ENCODE measurements at places on chromosomes 4 and X.

- DNase-seq: no peak
Measured at GRCh38 chrX:49282647-49283011, 13.0 kb downstream of the PPP1R3F start.

DNA sequence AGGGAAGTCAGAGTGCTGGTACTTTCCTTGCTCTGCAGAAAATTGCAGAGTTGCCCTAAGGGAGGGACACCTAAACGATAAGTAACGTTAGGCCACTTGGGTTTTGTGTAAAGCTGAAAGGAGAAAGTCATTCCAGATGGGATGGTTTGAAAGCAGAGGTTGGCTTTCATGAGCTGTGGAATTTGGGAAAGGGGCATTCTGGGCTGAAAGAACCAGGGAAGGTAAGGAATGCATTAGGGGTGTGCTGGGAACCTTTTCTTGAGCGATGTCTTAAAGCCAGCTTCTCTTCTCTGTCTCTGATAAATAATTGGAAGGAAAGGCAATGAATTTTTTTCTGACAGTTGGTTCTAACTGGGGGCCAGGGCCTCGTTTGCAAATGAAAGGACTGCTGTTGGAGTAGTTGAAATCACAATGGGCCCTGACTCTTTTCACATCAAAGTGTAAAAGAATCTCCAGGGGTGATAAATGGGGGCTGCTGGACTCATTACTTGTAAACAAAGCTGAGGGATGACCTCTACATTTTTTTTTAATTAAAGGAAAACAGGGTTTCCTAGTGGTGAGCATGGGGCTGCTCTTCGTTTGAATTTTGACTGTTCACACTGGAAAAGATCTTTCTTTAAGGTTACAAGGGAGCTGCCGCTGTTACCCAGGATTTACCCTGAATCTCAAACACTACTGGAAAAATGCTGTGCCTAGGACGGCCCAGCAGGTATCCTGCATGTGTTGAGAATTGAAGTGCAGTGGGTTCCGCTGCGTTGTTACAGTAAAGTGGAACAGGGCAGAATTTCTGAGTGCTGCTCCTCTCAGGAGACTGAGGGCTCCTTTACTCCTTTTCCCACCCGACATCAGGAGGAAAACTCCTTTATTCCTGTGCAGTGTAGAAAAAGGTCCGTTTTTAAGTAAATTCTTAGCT, 25.0 kb downstream of the AFF1 start:
- no peak for DNase-seq

GRCh38 chr4:89489338-89489771, 181.8 kb upstream of the GPRIN3 start:
- no peak for DNase-seq

- no peak for DNase-seq
Measured at GRCh38 chr4:114780205-114780604, 181.6 kb downstream of the UGT8 start.

GRCh38 chr4:128803783-128804182, 5.7 kb upstream of the JADE1 start:
- DNase-seq: no peak

GRCh38 chr4:147780137-147780777, 48.4 kb downstream of the ARHGAP10 start:
- DNase-seq: no peak

GRCh38 chrX:111831343-111831742, 44.6 kb upstream of the TRPC5OS start:
- DNase-seq: no peak

DNA sequence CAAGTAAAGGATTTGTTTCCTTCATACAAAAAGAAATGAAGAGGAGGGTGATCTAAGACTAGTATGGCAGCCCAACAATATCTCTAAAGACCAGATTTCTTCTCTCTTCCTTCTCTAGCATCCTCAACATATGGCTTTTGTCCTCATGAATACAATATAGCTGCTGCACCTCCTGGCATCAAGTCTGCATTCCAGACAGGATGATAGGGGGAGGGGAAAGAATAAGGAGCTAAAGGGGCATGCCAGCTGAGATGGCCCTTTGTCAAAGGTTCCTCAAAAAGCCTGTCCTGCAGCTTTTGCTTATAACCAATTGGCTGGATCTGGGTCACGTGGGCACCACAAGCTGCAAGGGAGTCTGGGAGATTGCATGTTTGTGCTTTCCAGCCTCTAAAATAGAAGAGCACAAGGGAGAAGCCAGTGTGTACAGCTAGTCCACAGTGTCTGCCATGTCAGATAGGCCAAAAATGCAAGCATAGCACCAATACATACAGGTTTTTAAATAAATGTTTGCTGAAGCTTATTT, 132.6 kb downstream of the BCOR start:
- no peak for DNase-seq

DNA sequence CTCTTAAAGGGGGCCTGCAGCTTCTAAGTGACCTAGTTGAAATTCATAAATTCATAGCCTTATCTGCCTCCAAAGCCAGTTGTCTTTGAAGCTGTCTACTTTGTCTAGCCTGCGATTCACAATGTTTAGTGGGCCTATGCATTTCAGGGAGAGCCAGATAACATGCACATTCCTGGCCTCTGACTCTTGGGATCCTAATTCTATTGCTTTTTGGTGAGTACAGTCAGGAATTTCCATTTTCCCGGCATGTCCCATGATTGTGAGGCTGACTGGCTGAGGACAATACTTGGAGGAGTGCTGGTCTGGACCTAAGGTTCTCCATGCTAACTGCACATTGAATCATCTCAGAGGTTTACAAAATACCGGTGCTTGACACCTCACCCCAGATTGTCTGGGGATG, 155.0 kb downstream of the MSL3 start:
- DNase-seq: no peak

- DNase-seq: no peak
Measured at GRCh38 chr4:27090406-27090805, 229.8 kb downstream of the STIM2 start.

DNA sequence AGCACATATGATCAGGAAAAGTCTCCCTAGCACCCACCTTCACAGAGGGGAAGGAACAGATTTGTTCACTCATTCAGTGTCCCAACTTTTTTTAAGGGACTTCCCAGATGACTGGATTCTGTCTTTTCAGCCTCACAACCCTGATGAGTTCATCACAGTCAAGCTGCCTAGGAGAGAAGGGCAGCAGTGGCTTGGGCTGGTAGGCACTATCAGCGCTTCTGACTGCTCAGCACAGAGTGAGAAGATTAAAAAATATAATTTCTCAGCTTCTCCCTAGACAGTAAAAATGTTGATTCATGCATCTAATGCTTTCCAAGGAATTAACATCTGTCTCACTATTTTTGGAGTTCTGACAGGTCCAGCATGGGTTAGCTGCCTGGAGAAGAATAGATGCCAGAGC, 328.2 kb downstream of the DTHD1 start:
- no peak for DNase-seq

DNA sequence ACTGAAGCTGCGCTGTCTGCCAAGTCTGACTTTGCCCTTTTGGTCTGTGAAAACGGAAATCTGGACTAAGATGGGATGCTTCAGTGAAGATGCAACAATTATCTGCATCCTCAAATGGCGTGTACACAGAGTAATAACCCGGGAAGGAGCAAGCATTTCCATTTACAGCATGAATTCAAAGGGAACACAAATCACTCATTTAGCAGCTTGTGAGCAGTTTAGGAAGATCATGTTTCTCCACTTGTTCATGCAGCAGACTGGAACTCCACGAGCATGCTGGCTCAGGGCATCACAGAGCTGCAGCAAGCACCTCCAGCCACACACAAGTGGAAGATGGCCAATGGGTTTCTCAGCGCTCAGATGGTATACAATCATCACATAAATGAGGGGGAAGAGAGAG, 175.5 kb downstream of the NLGN4X start:
- DNase-seq: no peak

- no peak for DNase-seq
Measured at GRCh38 chrX:10467793-10468192, 152.6 kb downstream of the MID1 start.

DNA sequence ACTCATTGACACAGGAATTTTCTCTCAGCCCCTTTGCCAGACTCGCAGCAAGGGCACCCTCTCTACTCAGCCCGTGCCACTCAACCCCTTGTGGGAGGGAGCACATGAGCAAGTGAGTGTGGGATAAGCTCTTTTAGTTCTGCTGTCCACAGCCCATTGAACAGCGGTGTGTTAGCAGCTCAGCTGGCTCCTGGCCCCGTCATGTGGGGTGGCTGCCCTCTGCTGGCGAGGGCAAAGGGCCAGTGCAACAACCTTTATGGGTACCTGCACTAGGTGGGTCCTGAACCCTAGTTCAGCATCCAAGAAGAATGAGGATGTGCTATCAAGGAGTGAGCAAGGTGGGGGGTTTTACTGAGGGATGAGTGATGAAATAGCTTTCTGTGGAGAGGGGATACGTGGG, 85.0 kb upstream of the ZNF81 start:
- DNase-seq: no peak

DNA sequence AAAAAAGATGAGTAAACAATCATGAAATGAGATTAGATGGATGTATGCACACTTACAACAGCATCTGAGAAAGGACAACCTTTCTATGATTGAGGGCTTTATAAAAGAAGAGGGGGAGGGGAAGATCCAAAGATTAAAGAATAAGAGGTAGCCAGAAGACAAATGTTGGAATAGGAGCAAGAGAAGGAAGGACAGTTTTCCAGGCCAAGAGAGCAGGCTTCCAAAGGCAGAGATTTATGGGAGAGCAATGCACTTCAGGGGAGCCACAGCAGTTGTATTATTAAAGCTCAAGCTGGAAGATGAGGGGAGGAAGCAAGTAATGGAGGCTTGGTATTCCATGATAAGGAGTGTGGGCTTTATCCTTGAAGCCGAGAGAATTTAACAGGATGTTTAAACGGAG, 110.3 kb upstream of the PTPN13 start:
- no peak for DNase-seq

DNA sequence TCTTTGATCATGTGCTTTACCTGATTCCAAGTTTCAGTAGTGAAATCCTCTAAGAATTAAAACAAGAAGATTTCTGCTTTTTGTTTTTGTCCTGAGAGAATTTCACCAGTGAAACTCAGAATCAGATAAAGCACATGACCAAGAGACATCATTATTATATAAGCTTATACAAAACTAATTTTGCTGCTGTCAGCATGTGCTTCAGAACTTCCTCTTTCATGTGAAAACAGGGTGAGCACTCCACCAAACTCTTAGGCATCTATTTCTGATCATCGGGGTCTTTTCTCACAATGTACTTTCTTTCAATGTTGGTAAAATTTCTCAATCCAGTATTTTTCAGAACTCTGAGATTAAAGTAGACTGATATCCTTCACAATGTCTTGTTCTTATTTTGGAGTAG, 152.1 kb downstream of the SLC39A8 start:
- no peak for DNase-seq

- DNase-seq: no peak
Measured at GRCh38 chrX:6266041-6266440, 37.4 kb upstream of the NLGN4X start.

GRCh38 chr4:177778623-177779022, 336.4 kb upstream of the AGA start:
- DNase-seq: no peak

DNA sequence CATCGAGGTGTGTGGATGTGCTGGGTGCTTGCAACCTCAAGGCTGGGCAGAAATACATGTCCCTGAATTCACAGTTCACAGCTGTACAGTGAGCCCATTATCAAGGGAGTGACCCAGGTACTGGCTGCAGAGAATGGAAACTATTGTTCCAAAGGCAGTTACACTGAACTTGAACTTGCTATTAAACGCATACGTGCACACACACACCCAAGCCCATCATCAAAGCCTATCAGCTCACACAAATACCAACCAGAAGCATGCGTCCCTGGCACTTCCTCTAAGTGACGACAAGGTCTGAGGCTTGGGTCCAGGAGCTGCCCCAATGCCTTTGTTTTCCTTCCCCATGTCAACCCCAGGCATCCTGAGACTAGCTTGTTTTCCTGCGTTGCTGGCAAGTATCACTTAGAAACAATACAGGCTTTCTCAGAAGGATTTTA, 88.6 kb downstream of the IRF2 start:
- no peak for DNase-seq

GRCh38 chr4:133891011-133891410, 310.6 kb downstream of the PABPC4L start:
- no peak for DNase-seq

DNA sequence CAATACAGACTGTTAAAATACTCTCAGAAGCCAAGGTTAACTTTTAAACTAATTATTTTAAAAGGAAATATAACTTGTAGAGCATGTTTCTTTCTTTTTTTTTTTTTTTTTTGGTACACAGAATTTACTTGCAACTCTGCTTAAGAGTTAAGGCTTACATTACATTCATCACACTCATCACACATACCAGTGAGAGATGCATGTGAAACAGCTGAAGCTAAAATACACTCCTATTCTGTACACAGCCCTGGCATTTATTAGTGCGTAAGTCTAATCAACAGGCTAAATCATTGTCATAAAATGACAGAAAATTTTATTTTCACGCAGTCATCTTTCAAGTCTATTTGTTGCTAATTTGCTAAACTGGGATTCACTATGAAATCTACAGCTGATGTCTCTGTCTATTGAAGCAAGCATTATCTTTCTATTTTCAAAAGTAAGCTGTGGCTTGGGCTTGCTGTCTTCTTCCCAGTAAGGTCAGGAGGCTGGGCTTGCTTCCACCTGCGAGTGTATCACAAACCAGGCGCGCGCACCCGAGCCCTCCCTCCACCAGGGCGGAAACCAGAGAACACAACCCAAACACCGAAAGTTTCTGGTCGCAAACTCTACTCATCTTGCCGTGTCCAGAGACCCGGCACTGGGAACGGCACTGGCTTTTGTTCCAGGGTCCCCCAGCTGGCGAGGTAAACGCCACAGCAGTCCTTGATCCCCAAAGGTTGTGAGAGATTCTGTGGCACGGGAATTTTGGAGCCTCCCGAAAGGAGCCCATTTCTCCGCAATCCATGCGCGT, 3.9 kb downstream of the MAML3 start:
- DNase-seq: peak; percentile 9

DNA sequence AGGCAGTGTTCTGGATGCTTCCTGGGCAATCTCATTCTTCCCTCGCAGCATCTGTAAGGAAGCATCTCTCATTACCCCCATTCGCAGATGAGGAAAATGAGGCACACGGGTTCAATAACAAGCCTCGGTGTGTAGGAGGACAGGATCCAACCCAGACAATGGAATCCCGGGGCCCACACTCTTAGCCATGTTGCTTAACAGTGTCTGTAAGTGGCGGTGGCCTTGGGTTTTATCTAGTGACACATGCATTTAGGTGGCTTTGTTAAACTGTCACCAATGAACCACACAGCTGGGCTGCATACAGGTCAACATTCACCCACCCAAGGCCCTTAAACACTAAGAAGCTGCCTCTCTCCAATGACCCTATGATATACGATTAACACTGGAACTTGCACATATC, 22.6 kb downstream of the RELL1 start:
- no peak for DNase-seq
